RKO (cell line): ENCODE measurements at places on chromosomes 4 and X.

DNA sequence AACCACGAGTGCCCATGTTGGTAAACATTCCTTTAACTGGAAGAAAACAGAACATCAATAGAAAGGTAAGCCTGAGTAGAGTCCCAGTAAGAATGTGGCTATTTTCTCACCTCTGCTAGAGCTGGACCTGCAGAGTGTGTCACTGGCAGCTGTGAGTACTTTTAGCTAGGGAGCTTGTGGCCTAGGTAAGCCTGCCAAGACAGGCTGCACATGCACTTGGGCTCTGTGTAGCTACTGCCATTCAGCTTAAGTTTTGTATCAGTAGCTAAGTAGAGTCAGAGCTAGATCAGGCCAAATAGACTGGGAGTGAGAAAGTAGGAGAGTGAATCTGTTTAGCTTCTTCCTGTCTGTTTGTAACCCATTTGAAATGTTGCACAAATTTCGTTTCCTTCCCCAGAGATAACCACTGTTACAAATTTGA is 35.3 kb downstream of the RBPJ start:
- DNase-seq: no peak

DNA sequence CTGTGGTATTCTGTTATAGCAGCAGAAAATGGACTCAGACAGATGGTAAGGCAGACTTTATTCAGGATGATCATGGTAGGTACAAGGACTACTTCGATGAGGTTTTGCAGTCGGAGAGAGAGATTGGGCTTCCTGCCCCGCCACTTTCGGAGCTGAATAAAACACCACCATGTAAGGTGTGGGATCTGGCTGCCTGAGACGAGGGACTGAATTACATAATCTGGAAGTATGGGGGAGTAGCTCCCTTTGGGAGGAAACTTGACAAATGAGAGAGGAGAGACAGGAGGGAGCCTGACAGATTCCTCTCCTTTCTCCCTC is 255.5 kb upstream of the GATB start:
- DNase-seq: no peak

DNA sequence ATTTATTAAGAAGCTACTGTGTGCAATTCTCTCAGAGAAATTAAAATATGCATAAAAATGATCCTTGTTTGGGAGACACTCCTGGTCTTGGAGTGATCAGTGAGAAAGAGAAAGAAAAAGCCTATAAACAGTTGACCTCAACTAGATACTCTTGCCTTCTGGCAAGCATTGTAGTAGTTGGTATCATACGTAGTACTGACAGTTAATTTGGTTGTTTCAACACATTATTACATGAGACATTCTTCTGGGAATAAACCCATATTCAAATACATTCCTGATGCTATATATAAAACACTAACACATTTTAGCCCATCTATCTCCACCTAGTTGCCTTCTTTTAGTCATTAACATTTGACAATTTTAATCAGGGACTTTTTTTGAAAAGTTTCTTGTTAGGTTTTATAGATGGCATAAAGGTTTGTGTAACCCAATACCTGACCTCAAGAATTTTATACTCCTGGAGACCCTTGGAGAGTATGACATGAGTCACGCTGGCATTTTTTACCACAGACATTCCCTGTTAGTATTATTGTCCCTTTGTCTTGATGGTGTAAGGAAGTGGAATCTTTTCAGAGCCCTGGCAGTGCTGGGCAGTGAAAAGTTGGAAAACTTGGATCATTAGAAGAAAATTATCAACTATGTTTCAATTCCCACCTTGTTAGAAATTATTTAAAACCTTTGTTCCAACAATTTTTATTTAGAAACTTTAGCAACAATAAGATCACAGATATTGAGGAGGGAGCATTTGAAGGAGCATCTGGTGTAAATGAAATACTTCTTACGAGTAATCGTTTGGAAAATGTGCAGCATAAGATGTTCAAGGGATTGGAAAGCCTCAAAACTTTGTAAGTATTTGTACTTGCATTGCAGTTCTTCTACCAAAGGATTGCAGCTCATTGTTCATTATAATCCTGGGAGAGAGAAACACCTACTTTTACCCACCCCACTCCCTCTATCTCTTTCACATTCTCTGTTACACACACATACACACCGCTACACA is 167.1 kb upstream of the PACRGL start:
- no peak for DNase-seq

- no peak for DNase-seq
Measured at GRCh38 chr4:111662496-111662895, 482.8 kb upstream of the FAM241A start.

- DNase-seq: no peak
Measured at GRCh38 chr4:110096405-110096804, 102.0 kb downstream of the ELOVL6 start.

- DNase-seq: no peak
Measured at GRCh38 chrX:139290310-139290709, 240.2 kb upstream of the F9 start.

- DNase-seq: peak; percentile 66
Measured at GRCh38 chr4:174631901-174632758, 109.8 kb upstream of the HPGD start.

- DNase-seq: peak; percentile 51
Measured at GRCh38 chrX:40402831-40403533, 177.8 kb upstream of the ATP6AP2 start.

- DNase-seq: no peak
Measured at GRCh38 chr4:119025916-119026661, 109.5 kb upstream of the MYOZ2 start.

- DNase-seq: no peak
Measured at GRCh38 chr4:135277068-135277979, 1075.7 kb upstream of the PABPC4L start.

- DNase-seq: no peak
Measured at GRCh38 chrX:107450823-107451509, 1.5 kb downstream of the FRMPD3 start.

DNA sequence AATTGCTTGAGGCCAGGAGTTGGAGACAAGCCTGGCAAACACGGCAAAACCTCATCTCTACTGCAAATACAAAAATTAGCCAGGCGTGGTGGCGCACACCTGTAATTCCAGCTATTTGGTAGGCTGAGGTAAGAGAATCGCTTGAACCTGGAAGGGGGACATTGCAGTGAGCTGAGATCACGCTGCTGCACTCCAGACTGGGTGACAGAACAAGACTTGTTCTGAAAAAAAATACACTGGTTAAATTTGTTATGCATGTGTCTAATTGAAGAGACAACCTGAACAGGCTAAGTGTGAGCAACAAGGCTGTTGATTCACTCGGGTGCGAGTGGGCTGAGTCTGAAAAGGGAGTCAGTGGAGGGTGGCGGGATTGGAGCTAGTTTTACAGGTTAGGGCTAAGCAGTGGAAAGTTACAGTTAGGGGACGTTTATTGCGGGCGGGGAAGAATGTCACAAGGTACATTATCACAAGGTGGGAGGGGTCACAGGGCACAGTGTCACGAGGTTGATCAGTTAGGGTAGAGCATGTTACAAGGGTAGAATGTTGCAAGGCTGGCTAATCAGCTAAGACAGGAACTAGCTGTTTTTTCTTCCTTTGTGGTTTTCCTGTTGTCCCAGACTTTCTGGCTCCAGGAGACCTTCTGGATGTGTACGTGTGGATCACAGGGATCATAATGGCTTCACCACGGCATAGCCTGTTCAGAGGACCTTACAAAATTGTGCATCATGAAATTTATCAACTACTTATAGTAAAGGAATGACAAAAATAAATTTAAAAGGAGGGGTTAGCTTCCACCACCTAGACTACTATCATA is 115.8 kb downstream of the NAA11 start:
- DNase-seq: no peak

DNA sequence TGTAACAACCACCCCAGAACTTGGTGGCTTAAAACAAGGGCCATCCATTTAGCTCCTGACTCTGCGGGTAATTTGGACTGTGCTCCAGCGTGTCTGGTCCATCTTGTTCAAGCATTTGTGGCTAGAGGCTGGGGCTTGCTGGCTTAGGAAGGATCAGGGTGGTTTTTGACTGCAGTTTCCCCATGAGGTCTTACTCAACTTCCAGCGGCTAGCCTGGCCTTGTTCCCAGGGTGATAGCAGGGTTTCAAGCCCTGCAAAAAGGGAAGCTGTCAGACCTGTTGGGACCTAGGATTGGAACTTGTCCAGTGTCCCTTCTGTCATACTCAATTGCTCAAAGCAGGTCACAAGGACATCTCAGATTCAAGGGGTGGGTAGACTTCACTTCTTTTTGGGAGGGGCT is 205.9 kb downstream of the STIM2 start:
- no peak for DNase-seq

- no peak for DNase-seq
Measured at GRCh38 chrX:29023207-29023606, 436.0 kb downstream of the IL1RAPL1 start.

GRCh38 chrX:109464231-109464630 is 17.7 kb downstream of the GUCY2F start:
- DNase-seq: no peak

GRCh38 chr4:18847249-18847890 is 825.8 kb upstream of the LCORL start:
- no peak for DNase-seq

DNA sequence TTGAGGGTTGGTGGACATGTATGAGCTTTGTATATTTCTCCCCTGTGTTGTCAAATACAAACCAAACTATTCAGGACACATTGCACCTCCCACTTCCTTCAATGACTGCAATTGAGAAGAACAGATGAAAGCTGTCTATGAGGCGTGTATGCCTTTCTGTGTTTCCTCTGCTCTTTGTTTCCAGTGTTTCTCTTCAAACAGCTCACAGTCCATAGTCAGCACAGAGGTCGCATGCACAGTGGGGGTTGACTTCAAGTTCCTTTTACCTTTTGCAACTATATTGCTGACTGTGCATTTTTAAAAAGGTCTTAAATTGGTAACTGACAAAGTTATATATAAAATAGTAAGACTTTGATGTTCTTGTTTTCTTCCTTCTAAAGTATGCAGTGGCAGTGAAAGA is 957.8 kb downstream of the C4orf33 start:
- DNase-seq: no peak

- no peak for DNase-seq
Measured at GRCh38 chrX:30893206-30893605, 4.2 kb upstream of the TAB3 start.

GRCh38 chrX:115413246-115413878 is 123.8 kb downstream of the LUZP4 start:
- no peak for DNase-seq

- DNase-seq: no peak
Measured at GRCh38 chr4:55947254-55947882, 1.4 kb upstream of the CEP135 start.

DNA sequence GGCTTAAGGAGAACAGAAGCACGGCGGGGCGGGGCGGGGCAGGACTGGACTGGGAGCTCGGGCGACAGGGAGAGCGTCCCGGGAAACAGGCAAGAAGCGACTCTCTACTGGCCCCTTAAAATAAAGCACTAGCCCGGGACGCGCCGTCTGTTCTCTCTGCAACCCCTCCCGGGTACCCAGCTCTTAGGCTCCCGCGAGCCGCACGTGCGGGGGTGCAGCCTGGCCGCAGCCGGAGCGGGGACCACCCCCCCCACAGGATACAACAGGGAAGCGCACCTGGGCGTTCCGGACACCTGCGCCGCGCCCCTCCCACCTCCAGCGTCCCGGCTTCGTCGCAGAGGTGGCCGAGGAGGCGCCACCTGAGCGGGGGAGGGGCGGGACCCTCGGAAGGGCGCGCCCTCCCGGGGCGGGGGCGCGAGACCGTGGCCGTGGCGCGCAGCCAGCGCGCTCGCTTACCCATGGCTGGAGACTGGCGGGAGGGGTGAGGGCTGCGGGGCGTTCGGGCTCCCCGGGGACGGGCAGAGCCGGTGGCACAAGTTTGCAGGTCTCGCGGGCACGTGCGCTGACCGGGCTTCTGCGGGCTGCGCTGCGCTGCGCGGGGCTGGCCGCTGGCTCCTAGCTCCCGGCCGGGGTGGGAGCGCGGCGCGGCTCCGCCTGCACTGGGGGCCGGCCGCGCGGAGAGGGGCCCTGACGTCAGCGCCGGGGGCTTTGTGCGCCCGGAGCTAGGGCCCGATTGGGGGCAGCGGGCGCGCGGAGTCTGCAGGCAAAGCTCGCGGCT is 91.5 kb downstream of the GEMIN8 start:
- DNase-seq: no peak

DNA sequence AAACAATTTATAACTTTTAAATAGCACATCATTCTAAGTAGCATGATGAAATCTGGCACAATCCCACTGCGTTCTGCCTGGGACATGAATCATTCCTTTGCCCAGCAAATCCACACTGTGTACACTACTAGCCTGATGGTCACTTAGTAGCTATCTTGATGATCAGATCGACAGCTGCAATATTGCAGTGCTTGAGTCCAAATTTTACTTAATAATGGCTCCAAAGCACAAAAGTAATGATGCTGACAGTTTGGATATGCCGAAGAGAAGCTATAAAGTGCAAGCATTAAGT is 86.6 kb upstream of the NPNT start:
- DNase-seq: peak; percentile 11

DNA sequence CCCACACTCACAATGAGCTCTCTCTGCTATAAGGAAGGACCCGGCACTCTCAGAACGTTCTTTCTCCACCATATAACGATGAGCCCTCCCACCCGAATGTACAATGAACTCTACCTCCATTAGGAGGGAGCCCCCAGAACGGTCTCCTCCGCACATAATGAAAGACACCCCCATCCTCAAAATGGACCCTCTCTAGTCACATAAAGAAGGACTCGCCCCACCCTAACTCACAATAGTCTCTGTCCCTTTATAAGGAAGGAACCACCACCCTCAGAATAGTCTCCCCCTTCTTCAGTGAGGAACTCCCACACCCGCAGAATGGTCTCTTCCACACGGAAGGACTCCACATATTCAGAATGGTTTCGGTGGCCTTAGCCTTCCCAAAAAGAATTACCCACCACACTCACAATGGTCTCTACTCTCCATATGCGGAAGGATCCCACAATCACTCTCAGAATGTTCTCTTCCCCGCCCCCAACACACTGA is 477 bp downstream of the SLC35A2 start:
- DNase-seq: no peak

DNA sequence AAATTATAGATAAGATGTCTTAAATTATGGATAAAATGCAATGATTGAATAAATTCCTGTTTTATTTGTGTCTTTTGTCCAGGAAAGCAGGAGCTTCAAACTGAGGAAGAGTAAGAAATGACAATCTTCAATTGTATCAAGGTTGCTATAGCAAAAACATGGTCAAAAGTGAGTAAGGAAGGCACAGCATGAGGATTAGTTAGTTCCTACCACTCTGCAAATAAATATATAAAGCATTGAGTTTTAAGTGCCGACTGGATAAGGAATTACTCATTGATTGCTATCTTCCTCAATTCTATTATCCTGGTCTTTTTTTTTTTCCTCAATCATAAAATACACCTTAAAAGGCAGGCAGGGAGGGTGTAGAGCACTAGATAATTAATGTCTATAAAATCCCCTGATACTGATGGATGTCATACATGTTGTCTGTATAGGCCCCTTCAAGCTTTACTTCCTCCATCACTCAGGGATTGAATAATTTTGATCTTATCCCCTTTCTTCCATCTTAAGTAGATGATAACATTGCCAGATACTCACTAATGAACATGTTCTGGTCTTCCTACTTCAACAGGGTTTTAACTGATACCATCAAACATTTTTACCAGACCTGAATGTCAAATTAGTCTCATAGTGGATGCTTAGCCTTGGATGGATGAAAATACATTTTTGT is 86.6 kb downstream of the MID1 start:
- DNase-seq: no peak
